Vagina (tissue), 2 donors: ENCODE measurements at places on chromosomes 7 and 10. TPM values are rescaled to one million over a fixed set of nuclear protein-coding genes. Genes with fewer than 3 reads are reported as not detected.

DNA sequence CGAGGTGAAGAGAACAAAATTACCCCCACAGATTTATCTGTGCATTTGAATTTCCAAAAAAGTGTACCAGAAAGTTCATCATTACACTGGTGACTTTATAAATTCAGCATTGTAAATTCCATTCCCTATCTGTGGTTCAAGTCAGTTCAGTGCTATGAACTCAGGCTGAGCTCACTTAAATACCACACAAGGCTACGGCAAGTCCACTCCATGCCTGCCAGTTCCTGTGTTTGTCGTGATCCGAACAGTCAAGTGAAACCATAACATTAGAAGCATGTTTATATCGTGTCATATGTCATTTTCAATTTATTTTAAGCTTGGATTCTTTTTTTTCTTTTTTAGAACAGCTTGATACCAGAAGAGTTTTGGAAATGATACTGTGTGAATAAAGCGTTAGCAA lies 14.8 kb downstream of the MBL2 start:
- H3K27me3 ChIP-seq: no peaks in the 10 kb centered on the region
- no peak overlapping the region for H3K27ac ChIP-seq
- H3K36me3 ChIP-seq: no peaks in the 10 kb centered on the region
- no peak for DNase-seq
- H3K4me1 ChIP-seq: no peaks in the 10 kb centered on the region

DNA sequence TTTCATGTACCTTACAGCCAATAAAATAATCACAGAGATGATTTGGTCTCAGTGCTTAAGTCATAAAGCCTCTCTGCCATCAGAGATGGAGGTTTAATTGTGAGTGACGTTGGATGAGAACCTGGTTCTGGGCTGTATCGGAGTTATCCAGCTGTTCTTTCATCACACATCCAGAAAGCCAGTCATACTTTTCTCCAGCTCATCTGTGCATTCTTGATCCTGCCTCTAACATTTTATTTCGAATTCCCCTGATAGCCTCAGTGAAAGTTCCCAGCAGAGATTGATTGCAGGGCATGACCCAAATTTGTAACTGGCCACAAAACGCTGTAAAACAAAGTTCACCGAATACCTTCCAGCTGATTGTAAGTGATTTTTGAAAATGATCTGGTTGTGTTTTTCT lies 212.6 kb upstream of the HABP2 start:
- no peaks in the 10 kb centered on the region for H3K27me3 ChIP-seq
- no peak overlapping the region for H3K4me3 ChIP-seq
- no peaks in the 10 kb centered on the region for H3K4me1 ChIP-seq
- no peak overlapping the region for H3K27ac ChIP-seq
- no peak for DNase-seq

- DNase-seq: no peak
- no peaks in the 10 kb centered on the region for H3K36me3 ChIP-seq
- H3K27me3 ChIP-seq: no peaks in the 10 kb centered on the region
These were observed 102.3 kb downstream of the DYNC2I1 start for GRCh38 chr7:158958618-158959017.

GRCh38 chr7:20064974-20065862 lies 152.0 kb downstream of the MACC1 start:
- no peaks in the 10 kb centered on the region for H3K4me1 ChIP-seq
- no peak for DNase-seq
- H3K4me3 ChIP-seq: no peak overlapping the region
- no peak overlapping the region for H3K27ac ChIP-seq
- no peaks in the 10 kb centered on the region for H3K36me3 ChIP-seq
- H3K27me3 ChIP-seq: no peaks in the 10 kb centered on the region

DNA sequence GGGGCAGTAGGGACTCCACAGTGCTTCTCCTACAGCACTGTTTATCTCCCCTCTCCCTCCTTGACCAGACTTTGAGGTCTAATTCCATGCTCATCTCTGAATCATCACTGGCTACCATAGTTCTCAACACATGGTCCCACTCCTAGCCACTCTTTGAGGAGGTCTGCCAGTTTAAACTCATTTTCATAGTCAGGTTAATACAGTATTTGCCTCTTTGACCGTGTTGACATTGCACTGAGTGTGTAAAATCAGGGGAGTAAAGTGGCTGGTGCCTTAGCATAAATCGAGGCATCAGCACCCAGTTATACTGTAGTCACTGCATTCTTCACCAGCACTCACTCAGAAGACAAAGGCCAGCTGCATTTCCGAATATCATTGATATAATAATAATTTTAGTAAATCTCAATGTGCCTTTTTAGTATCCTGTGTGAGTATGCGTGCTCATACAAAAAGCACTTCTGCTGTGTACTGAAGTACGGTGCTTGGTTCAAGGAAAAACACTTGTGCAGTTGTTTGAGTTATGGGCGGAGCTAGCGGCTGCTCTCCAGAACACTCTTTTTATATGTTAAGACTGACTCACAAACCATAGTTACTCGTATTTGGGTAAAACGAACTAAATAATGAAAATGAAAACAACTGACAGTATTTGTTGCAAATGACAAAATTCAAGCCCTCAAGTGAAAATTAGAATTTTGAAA lies 89.7 kb downstream of the GALNT11 start:
- H3K4me1 ChIP-seq: no peaks in the 10 kb centered on the region
- no peak overlapping the region for H3K4me3 ChIP-seq
- H3K36me3 ChIP-seq: no peaks in the 10 kb centered on the region
- H3K27me3 ChIP-seq: no peaks in the 10 kb centered on the region
- DNase-seq: no peak
- no peak overlapping the region for H3K27ac ChIP-seq

- H3K36me3 ChIP-seq: no peaks in the 10 kb centered on the region
- H3K27ac ChIP-seq: no peak overlapping the region
- no peak for DNase-seq
- peaks cover 9% of the 10 kb centered on the region for H3K4me1 ChIP-seq
These were observed 598.3 kb downstream of the INHBA start for GRCh38 chr7:41104631-41105030.

GRCh38 chr10:102540023-102540422 lies 36.3 kb downstream of the SUFU start:
- H3K36me3 ChIP-seq: no peaks in the 10 kb centered on the region
- no peak for DNase-seq
- H3K4me3 ChIP-seq: no peak overlapping the region
- no peak overlapping the region for H3K27ac ChIP-seq
- H3K27me3 ChIP-seq: no peaks in the 10 kb centered on the region
- H3K4me1 ChIP-seq: no peaks in the 10 kb centered on the region

- peaks cover 50% of the 10 kb centered on the region for H3K4me1 ChIP-seq
- H3K27me3 ChIP-seq: no peaks in the 10 kb centered on the region
- no peak for DNase-seq
- H3K36me3 ChIP-seq: peaks cover 45% of the 10 kb centered on the region
These were observed 1.3 kb upstream of the NPM3 start for GRCh38 chr10:101784558-101784957.

DNA sequence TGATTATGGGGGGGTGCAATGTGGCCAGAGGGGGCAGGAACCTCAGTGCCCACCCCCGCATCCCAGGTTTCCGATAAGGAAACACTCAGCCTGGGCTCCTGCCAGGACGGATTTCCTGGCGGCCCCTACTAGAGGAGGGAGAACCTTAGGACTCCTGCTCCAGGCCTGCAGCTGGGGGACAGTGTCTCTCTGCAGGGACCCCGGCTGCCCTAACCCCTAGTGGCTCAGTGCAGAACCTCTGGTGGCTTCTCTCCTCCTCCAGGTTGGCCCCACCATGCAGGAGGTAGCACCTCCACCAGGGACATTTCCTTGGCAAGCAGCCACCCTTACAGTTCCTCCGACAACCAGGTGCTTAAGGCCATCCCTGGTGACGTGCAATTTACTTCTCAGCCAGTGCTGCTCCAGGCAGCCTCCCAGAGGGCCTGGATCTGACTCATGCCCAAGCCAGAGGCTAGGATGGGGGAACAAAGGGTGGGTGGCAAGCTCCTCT lies 31.9 kb downstream of the SH2B2 start:
- no peak for DNase-seq
- H3K27ac ChIP-seq: no peak overlapping the region
- H3K4me3 ChIP-seq: no peak overlapping the region
- no peaks in the 10 kb centered on the region for H3K4me1 ChIP-seq
- H3K36me3 ChIP-seq: no peaks in the 10 kb centered on the region

PRRT4 gene
- total RNA-seq: 7.6 TPM

ADCYAP1R1 gene
- 12.0 TPM for total RNA-seq

GNAT3 gene
- total RNA-seq: not detected

TRPV6 gene
- 7.9 TPM for total RNA-seq

PDE6C gene
- not detected for total RNA-seq

NPTX2 gene
- 13.0 TPM for total RNA-seq

CLRN3 gene
- total RNA-seq: not detected

CYP3A7 gene
- not detected for total RNA-seq

NOC3L gene
- total RNA-seq: 21.1 TPM

TLX1 gene
- not detected for total RNA-seq

MAPK8 gene
- 54.3 TPM for total RNA-seq
